ENCODE measurements at places on chromosomes 5 and 9.

- no peak for DNase-seq
Observed at GRCh38 chr5:83576341-83576740, 104.8 kb downstream of the VCAN start.

DNA sequence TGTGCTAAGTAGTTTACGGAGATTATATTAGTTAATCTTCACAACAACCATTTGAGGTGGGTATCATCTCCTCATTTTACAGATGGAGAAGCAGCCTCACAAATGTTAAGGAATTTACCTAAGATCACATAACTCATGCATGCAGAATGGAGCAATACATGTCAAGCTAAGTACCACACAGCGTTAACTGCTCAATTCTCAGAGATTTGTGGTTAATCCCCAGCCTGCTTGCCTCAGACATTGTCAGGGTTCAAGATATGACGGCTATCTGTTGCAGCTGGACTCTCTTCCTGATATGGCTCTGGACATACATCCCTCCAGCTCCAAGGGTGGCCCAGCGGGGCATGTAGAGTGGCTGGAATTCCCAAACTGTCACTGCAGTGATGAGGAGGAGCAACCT is 7.3 kb upstream of the ZNF346 start:
- DNase-seq, result no peak

GRCh38 chr5:146620031-146620668 is 104.2 kb upstream of the GPR151 start:
- DNase-seq, result no peak

DNA sequence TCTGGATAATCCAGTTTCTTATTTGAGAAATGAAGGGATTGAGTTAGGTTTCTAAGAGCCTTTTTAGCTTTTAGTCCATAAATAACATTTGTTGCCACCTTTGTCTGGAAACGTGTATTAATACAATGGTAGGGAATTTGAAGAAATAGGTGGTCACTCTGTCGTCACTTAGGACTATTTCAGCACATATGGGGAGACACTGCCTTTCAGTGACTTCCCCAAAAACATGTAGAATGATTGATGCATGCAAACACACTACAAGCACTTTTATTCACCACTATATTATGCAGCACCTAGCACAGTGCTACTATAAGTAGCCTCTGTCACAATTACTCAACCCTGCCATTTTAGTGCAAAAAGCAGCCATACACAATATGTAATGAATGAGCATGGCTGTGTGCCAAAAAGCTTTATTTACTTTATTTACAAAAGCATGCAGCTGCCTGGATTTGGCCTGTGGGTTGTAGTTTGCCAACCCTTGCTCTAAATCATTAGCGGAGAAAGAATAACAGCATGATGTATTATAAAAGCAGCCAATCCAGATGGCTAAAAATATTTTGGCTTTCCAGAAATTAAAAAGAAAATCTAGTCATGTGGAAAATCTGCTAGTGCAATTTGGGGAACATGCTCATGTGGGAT is 154.2 kb upstream of the HMHB1 start:
- no peak for DNase-seq

DNA sequence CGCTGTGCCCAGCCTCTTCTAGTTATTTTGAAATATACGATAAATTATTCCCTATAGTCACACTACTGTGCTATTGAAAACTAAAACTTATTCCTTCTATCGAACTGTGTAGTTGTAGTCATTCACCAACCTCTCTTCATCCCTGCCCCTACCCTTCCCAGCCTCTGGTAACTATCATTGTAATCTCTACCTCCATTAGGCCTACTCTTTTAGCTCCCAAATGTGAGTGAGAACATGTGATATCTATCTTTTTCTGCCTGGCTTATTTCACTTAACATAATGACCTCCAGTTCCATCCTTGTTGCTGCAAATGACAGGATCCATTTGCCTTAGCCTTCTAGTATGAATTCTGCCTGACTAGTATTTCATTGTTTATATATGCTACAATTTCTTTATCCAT is 127.4 kb downstream of the PSAT1 start:
- DNase-seq, result no peak

DNA sequence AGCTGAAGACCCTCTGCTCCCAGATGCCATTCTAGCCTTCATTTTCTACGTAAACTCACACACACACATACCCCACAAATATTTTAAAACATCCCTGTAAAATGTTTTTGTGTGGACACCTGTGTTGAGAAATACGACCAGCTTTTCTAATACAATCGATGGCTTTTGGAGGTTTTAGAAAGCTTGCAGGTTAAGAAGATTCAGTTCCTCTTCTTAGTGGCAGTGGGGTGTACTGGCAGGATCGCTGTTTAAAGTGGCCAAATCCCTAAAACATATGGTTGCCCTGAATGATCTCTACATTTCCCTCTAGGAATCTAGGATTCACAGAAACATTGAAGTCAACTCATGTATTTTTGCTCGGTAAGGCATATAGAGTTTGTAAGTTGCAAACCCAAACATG is 236.3 kb downstream of the NSG2 start:
- no peak for DNase-seq

- no peak for DNase-seq
Observed at GRCh38 chr5:13244151-13244550, 700.3 kb downstream of the DNAH5 start.

- DNase-seq, result no peak
Observed at GRCh38 chr5:132483661-132484390, 6.7 kb downstream of the IRF1 start.

GRCh38 chr5:113487416-113487780 is 855 bp downstream of the MCC start:
- DNase-seq, result no peak

DNA sequence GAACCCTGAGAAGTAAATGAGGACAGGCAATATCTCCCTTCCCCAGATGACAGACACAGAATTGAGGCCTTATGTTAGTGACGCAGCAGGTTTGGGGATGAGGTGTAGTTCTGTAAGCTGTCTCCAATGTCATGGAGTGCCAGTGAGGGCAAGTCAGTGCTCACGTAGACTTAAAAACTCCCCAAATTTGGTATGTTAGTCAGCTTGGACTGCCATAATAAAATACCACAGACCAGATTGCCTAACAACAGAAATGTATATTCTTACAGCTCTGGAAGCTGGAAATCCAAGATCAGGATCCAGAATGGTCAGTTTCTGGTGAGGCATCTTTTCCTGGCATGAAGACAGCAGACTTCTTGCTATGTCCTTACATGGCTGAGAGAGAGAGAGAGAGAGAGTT is 14.9 kb downstream of the FOXI1 start:
- DNase-seq, result no peak

GRCh38 chr5:73229271-73229670 is 56.3 kb downstream of the TMEM174 start:
- no peak for DNase-seq

GRCh38 chr5:136337788-136338187 is 27.6 kb downstream of the TRPC7 start:
- no peak for DNase-seq

DNA sequence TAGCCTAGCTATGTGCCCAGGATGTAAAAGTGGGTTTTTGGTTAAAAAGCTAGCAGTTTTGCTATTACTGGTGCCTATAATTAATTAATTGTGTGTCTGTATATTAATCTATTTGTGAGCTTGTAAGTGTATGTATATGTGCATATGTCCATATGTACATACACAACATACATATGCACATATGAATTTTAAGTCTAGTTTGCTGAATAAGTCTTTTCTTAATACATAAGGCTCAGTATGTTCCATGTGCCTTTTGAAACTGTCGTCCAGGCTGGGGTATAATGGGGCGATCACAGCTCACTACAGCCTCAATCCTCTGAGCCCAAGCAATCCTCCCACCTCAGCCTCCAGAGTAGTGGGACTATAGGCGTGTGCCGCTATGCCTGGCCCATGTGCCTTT is 10.1 kb downstream of the SH3GL2 start:
- DNase-seq, result no peak

DNA sequence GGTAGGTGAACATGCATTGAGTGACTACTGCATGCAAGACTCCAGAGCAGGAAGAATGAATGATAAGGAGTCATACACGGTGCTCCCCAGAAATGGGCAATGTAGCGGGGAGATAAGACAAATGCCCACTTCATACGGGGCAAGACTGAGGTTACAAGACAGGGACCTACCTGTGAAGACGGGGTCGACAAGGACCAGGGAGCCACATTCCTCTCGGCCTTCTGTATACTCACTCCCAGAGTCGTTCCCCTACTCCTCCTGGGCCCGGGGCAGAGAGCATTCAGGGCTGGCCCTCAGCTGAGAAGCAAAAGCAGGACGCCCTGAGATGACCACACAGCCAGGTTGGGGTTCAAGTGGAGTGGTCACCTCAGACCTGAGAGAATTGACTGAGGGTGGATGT is 26.7 kb downstream of the PITX1 start:
- no peak for DNase-seq

DNA sequence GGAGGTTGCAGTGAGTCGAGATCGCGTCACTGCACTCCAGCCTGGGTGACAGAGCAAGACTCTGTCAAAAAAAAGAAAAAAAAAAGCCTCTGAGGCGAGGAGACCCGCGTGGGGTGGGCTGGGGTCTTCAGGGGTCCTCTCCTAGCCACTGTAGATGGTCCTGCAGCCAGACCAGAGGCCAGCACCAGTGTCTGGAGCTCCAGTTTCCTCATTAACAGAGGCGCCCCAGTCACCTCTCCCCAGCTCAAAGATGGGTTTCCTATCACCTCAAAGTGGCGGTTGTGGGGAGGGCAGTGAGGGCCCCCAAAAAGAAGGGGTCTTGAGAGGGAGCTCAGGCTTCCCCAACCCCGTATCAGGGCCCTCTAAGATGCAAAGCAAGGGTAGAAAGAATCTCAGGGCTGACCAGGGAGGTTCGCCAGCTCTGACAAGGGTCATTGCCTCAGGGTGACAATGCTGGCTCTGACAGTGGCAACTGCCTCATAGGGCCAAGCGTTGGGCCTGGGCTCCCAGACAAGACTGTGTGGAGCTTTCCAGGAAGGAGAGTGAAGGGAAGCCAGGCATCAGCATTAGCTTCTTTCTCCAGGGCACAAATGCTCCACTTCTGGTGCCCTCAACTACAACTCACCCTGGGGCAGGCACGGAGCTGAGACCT is 15.0 kb downstream of the STK10 start:
- DNase-seq, result no peak

GRCh38 chr9:77457916-77458592 is 190.1 kb downstream of the GNA14 start:
- DNase-seq, result peak; percentile 51

- no peak for DNase-seq
Observed at GRCh38 chr9:110217656-110218099, 9.7 kb upstream of the C9orf152 start.

- no peak for DNase-seq
Observed at GRCh38 chr9:118395415-118395814, 691.2 kb downstream of the TLR4 start.

GRCh38 chr9:120432600-120432999 is 147.4 kb downstream of the CDK5RAP2 start:
- no peak for DNase-seq

DNA sequence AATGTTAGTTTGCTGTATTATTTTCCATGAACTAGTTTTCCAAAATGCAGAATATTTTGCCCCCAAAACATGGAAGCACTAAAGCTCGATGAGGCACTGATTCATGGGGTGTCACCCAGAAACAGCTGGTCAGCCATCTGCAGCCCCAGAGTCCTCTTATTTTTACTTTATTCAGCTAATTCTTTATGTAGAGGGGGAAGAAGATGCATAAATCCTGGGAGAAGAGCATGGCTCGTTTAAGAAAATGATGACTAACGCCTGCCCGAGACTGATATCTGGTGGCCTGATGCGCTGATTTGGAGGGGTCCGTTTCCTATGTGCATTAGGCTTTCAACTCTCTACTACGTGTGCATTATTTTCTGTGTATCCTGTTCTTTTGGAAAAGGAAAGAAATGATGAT is 390.3 kb upstream of the MEF2C start:
- no peak for DNase-seq

DNA sequence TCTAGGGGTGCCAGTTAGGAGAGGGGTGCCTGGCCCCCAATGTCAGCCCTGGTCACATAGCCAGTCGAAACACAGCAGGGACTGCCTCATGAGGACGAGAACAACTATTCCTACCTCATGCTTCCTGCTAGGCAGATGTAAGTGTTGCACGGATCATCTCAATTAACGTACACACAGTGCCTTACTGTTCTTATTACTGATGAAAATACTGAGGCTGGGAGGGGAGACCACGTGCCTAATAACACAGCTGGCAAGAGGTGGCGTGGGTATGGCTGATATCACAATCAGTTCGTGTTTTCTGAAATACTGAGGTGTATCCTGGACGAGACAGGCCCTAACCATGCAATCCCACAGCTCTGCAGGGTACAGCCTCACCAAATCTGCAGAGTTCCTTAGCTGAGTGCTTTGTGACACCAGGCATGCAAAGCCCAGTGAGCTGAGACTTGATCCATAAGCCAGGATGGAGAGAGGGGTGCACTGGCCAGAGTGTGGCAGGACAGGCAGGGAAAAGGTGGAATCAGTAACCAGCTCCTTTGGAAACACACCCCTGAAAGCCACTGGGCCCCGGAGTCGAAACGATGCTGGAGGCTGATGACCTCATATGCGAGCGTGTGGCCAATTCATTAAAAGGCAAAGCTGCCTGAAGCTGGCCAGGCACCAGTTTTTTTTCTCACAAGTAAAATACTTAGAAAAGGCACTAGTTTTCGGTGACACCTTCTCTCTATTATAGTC is 63.9 kb downstream of the PRRT1B start:
- DNase-seq, result no peak

- DNase-seq, result no peak
Observed at GRCh38 chr9:91951944-91952520, 2.0 kb upstream of the ROR2 start.

DNA sequence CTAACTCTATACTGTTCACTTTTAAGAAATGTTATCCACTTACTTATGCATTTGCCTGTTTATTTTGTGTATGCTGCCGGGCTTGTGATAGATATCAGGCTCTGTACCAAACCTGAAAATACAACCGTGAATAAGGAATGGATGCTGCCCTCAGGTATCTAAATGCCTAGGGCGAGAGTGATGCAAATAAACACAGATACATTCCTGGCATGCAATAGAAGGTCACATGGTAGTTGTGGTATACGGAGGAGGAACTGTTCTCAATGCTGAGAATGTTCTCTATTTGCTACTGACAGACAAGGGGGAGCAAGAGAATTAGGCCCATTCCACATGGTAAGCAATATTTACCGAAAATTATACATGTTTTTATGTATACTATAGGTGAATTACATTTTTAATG is 227.8 kb downstream of the ICE1 start:
- no peak for DNase-seq

GRCh38 chr5:5198815-5199214 is 58.7 kb downstream of the ADAMTS16 start:
- DNase-seq, result no peak

DNA sequence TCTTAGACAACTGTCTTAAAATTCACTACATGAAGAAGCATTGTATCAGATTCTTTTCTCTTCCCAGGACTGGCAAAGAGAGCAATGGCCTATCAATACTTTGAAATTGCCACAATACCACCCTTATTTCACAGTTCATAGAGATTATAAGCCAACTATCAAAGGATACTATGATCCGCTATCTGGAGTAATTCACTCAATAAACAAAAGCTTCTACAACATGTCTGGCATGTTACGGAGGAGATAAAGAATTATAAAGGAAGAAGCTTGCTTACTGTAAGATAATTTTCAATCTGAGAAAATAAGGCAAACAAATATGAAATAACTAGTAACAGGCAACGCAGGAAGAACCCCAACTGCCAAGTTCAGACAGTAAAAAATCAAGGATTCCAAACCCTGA is 114.8 kb downstream of the GNAQ start:
- no peak for DNase-seq

- no peak for DNase-seq
Observed at GRCh38 chr9:126275386-126276001, 51.1 kb upstream of the MVB12B start.
